ENCODE measurements at places on chromosomes 11 and 22.
A peak's percentile ranks its signal among the peaks of the same experiment; 100 is the strongest.

DNA sequence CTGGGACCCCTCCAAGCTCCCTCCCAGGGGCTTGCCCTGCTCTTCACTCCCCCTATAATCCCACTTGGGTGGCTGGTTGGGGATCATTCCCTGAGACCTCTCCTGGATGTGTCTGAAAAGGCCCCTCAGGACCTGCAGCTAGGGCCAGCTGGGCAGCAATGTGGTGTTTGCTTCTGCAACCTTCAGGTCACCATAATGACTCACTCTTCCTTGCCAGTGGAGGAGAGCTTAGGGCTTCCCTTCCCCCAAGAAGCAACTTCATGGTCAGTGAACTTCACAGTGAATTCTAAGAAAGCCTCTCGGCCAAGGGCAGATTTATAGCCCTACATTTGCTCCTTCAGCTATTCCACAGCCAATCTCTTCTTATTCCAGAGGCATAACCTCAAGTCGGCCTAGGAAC is 45.1 kb upstream of the TSPAN18 start:
- no peak for DNase-seq

DNA sequence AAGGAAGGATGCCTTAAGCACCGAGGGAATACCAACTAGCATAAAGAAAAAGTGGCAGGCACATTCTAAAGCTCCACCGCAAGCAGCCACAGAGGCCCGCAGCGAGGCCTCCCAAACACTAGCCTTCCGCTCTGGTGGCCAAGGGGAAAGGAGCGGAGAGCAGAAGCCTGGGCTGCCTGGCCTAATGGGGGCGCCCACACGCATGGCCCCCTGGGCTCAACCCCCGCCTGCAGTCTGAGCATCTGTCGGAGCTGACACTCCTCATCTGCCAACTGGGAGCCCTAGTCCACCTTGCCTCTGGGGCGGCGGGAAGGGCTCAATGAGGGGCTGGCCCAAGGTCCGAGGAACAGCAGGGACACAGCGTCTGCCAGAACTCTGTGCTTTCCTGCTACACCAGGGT is 50.1 kb upstream of the WNT11 start:
- DNase-seq = no peak

- DNase-seq = no peak
Measured at GRCh38 chr11:119460097-119460496, 37.1 kb upstream of the THY1 start.

GRCh38 chr22:47084226-47084625 is 321.8 kb downstream of the TBC1D22A start:
- DNase-seq = no peak

- peak; percentile 65 for DNase-seq
Measured at GRCh38 chr11:95716266-95716665, 73.3 kb downstream of the FAM76B start.

Measured in fibroblast of skin of left quadriceps (primary cell).